ENCODE measurements at places on chromosomes 11 and 22. TPM values are rescaled to one million over a fixed set of nuclear protein-coding genes. Genes with fewer than 3 reads are reported as not detected.

Gene SYT13
- total RNA-seq: not detected

Gene TMEM86A
- total RNA-seq: 0.50 TPM

Gene NAALAD2
- total RNA-seq: not detected

Gene ACR
- total RNA-seq: not detected

Gene CD82
- total RNA-seq: 243 TPM

Gene CST6
- not detected for total RNA-seq

Gene ASCL2
- total RNA-seq: 1.5 TPM

Gene ELF5
- not detected for total RNA-seq

Gene CALCA
- total RNA-seq: not detected

Gene GGT1
- 41.5 TPM for total RNA-seq
